ENCODE measurements at places on chromosomes 12 and 14.

- DNase-seq = peak; percentile 86
Observed at GRCh38 chr12:11765421-11765816, 115.9 kb downstream of the ETV6 start.

DNA sequence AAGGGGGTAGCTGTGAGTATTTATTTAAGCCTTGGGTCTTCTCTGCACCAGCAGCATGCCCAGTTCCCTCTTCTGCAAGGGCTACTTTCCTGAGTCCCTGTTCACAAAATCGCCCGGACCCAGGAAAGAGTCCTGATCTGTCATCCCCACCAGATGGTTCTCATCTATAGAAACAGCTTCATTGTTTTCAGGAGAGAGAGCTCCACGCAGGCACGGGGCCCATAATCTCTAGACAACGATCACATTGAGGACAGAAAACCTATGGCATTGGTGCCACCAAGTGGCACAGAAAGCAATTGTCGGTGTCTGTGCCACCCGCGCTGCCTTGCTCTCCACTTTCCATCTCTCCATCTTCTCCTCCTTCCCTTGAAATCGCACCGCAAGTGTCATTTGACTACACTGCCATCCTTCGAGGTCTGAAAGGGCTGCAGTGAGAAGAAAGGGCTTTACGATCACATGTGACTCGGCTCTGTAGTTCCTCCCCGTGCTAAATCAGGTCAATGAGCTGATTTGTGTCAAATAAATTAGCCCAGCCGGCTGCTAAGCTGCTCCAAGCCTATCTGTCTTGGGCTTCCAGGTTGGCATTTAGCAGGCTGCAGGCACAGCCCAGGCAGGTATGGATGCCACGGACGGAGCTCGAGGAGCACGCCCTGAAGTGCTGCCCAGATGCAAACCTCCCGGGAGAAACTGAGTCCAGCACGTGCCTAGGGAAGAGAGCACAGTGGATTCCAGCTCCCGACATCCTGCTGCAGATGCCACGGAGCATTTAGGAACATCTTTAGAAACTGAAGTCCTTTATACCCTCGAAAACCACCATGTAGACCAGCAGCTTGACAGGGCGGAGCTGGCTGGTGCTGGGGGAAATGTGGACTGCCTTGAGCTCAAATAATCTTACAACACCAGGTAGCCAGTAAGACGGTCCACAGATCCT is 28.8 kb downstream of the SPRING1 start:
- DNase-seq = peak; percentile 18

DNA sequence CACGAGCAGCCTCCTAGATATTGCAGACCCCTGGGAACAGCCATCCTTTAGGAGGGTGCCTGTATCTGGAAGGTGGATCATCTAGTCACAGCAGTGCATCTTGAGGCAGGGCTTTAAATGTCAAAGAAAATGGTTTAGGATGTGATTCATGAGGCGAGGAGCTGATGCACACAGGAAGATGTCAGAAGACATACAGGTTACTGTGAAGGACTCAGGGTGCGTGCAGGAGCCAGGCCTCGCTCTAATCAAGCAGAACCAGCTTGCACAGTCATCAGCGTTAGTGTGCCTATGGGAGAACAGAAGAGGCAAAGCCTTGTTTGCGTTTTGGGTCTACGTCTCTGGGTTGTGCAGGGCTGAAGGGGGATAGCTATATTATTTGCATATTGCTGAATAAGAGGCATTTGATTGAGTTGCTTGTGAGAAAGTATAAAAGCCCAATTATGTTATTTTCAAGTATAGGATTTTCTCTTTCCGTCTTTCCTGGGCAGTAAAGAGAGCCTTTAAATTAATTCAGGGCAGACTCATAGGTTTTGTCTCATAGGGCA is 77.3 kb upstream of the RPH3A start:
- no peak for DNase-seq

DNA sequence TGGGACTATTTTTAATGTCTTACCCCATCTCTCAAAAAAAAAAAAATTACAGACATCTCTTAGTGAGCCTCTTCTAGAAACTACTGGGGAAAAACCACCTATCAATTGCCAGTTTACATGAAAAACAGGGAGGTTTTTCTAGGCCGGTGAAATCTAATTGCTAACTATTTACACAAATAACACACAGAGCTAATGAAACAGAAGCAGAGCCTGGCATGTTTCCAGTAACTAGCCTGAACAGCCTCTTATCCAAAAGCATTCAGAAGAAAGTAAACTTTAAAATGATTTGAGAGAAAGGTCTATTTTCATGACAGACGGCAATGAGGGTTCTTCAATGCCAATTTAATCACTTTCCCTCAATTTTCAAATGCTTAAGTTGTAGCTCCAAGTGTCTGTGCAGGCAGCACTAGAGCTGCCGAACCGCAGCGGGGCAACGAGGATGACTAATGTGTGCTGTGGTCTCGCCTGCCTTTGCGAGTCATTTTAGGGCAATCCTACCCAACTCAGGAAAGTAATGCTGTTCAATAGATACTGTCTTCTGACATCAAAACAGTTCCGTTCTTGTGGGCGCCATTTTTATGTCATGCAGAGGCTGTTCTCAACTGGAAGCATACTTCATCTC is 84.6 kb downstream of the SETD3 start:
- DNase-seq = peak; percentile 83

GRCh38 chr14:20631023-20631879 is 10.2 kb downstream of the OR6S1 start:
- no peak for DNase-seq

GRCh38 chr12:78787576-78787975 is 77.0 kb upstream of the SYT1 start:
- DNase-seq = no peak

- no peak for DNase-seq
Observed at GRCh38 chr14:54834727-54835126, 67.9 kb downstream of the GCH1 start.

DNA sequence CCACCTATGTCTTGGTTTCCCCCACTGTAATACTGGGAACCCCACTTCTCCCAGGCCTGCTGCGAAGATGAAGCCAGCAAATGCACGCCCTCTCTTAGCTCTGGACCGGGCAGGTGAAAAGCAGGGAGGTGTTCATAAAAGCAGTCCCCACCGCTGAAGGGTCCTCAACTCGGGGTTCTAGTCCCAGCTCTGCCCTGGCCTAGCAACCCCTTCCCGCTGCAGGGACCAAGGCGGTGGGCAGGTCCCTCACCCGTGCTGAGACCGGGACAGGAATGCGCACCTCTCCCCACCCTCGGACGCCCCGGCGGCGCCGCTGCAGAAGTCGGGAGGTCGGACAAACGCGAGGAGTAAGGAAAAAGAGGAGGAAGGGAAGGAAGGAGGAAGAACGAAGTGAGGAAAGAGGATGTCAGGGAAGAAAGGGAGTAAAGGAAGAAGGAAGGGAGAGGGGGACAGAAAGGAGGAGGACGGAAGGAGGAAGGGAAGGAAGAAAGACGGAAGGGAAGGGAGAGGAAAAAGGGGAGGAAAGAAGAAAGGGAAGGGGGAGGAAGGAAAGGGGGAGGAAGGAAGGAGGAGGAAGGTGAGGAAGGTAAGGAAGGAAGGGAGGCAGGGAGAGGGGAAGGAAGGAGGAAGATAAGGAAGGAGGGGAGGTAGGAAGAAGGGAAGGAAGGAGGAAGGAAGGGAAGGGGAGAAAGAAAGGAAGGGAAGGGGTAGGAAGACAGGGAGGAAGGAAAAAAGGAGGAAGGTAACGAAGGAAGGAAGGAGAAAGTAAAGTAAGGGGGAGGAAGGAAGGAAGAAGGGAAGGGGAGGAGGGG is 701 bp downstream of the SPRING1 start:
- no peak for DNase-seq

DNA sequence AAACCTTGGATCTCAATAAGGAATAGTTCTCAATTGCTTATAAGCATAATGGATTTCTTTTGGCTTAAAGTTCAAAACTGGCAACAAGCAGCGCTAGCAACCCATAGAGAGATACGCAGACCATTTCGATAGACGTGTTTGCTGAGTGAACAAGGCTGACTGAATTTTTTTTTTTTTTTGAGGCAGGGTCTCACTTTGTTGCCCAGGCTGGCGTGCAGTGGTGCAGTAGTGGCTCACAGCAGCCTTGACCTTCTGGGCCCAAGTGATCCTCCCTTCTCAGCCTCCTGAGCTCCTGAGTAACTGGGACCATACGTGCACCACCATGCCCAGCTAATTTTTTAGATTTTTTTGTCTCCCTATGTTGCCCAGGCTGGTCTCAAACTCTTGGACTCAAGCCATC is 1.4 kb upstream of the AKAP5 start:
- DNase-seq = no peak

GRCh38 chr14:88955455-88955854 is 131.0 kb downstream of the TTC8 start:
- peak; percentile 64 for DNase-seq

- DNase-seq = no peak
Observed at GRCh38 chr12:91120781-91121180, 9.5 kb upstream of the LUM start.

DNA sequence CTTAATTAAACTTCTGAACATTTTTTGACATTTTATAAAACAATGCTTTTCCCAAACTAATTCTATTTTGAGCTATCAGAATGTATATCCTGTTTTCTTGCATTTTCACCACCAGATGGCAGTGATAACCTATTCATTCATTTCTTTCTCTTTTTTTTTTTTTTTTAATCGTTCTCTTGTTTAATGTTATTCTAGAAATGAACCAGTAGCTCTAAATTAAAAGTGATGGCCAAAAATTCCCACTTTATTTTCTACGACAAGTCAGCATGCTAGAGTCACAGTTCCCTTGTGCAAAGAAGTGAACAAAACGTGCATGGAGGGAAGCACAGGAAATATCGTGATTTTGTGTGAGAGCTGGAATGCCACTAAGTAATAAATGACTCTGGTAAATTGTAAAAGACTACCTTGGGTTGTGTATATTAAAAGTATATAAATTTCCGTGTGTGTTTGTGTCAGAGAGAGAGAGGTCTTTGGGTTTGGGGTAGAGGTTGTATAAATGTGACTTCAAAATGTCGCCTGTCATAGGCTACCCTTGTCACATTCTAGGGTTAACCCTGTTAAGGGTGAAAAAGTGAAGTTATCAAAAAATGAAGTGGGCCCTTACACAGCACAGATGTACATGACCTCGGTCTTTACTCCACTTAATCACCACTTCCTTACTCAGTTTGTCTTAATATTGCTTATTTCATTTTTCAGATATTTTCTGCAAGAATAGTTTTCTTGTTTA is 40.4 kb upstream of the LDHB start:
- DNase-seq = peak; percentile 6

Measured in astrocyte (in vitro differentiated cells and primary cell).